Activated gamma-delta T cell (primary cell): ENCODE measurements at places on chromosomes 7 and 10.

- DNase-seq, result no peak
Observed at GRCh38 chr10:75430000-75430763, 1.2 kb upstream of the LRMDA start.

DNA sequence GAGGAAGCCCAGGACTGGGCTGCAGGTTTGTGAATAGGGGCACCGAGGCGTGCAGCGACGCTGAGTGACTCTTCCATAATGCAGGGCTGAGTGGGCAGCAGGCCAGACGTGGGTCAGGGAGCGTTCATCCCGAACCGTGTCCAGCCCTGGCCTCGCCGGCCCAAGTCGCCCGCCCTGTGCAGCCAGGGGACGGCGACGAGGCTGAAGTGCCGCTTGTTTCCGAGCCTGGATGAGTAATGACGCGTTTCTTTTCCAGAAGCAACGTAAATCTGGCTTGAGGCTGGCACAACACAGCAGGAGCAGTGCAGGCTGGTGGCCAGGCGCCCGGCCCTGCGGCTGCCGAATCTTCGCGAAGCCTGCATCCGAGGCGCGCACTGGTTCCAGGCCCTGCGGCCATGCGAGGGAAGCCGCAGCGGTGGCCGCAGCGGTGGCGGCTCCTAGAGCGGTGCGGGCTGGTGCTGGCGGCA, 74.0 kb upstream of the SEC61G start:
- no peak for DNase-seq

DNA sequence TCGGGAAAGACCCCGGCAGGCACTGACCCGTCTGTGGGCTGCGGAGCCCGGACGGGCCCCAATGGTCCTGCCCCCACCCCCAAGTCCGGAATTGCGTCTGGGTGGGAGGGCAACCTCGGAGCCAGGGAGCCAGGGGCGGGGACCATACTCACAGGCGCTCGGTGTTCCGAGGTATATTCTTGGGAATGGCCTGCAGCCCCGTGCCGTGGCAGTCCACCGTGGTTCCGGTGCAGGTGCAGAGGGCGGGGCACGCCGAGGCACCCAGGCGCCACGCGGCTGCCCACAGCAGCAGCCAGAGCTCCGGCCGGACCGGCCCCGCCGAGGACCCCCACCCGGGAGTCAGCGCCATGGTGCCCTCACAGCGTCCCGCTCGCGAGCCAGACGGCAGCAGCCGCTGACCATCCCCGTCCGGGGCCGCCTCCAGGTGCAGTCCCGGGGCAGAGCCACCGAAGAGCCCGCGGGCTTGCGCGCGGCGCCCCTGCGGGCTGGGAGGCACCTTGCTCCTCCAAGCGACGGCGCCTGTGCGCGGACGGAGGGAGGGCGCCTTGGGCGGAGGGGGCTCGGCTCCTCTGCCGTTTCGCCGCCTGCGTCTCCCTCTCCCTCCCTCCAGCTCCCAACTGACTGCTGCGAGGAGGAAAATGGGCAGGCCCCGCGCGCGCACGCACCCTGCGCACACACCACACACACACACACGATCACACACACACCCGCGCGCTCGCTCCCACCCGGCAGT, at the start of gene SLIT1:
TSS of gene SLIT1 (minus strand) at position 634 of the 733 bp plus-strand sequence. CDS start at position 349, 285 bp downstream.
- no peak for DNase-seq

- peak; percentile 10 for DNase-seq
Observed at GRCh38 chr7:72336632-72337389, 75.3 kb downstream of the CALN1 start.

DNA sequence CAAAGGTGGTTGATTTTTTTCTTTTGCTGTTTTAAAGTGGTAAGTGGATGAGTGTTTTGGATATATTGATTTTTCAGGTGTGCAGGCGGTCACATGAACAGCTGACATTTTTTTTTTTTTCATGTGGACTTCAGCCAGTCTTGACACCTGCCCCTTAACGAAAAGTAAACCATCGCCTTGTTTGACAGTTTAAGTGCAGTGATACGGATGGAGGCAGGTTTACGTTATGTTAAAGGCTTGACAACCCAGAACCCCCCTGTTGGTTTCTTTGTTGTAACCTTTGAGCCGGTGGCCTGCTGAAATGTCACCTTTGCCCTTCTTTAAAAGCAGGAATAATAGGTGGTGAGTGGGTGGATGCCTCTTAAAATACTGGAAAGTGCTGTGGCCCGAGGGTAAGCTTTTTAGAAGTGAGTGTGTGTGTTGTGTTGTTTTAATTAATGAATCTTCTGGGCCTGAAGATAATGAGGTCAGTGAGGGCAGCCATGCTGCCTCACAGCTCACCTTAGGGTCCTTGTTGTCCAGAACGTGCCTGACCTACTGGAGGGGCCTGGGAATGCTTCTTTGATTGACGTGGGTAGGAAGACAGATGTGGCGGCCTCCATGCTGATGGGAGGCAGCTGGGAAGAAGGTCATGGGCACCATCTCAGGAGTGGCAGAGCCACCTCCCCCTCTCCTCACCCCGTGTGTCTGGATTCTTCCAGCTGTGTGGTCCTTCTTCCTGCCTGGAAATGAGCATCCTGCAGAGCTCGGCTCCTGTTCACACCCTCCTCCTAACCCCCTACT, 69.8 kb downstream of the TCF7L2 start:
- DNase-seq, result no peak

DNA sequence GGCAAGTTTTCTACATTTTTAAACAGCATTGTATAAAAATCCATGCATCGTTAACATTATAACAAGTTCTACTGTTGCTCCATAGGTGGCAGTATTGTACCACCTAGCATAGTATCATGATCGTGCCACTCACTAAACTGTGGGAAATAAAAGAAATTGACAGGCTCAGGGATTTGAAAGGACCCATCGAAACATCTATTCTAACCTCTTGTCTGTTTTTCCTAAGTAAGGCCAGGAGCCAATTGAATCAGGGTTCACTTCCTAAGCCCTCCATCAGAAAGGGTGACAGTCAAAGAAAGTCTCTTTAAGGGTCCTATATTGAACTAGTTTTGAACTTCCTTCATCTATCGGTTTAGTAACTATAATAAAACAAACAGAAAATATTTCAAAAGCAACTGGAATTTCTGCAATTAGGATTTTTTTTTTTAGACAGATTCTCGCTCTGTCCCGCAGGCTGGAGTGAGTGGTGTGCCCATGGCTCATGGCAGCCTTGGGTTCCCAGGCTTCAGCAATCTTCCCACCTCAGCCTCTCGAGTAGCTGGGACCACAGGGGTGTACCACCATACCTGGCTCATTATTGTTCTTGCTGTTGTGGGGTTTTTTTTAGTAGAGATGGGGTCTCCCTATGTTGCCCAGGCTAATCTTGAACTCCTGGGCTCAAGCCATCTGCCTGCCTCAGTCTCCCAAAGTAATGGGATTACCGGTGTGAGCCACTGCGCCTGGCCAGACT, 9.4 kb downstream of the HACD1 start:
- no peak for DNase-seq

GRCh38 chr10:48473704-48474103, 131.2 kb downstream of the ARHGAP22 start:
- DNase-seq, result no peak

GRCh38 chr10:111833251-111833650, 350.3 kb downstream of the GPAM start:
- DNase-seq, result no peak

DNA sequence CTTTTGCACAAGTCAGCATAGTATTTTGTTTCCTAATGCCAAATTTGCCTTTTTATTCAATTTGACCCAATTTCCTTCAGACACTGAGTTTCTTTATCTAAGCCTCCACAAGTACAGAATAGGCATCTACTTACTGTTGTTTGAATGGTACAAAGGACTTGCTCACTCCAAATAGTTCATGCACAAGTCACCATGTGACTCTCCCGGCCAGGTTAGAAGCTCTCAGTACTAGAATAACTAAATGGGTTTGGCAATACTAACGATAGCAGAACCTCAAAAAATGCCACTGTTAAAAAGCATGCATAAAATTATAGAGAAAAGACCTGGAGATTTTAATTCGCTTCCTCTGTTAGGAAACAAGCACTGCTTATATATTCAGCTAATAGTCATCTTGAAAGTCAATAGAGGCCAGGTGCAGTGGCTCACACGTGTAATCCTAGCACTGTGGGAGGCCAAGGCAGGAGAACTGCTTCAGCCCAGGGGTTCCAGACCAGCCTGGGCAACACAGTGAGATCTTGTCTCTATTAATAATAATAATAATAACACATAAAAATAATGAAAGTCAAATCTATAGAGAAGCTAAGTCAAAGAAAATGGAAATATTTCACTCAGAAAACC, 335.8 kb upstream of the MBL2 start:
- DNase-seq, result no peak

- no peak for DNase-seq
Observed at GRCh38 chr10:71962901-71963300, 1.3 kb upstream of the CHST3 start.

DNA sequence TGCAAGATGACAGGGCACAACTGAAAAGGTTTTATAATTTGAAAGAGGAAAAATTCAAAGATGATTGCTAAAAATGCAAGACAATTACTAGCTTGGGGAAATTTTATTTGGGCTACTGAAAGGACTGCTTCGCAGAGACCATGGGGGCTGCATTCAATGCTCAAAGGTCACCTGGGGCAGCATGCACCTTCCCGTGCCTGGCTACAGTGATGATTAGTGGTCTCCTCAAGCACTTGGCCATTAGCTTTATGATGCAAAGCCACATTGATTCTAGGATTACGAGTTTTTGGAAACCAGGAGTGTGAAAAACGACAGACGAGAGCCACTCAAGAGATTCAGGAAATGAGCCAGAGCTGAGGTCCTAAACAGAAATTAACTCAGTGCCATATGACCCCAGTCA, 764.6 kb downstream of the PHTF2 start:
- no peak for DNase-seq

DNA sequence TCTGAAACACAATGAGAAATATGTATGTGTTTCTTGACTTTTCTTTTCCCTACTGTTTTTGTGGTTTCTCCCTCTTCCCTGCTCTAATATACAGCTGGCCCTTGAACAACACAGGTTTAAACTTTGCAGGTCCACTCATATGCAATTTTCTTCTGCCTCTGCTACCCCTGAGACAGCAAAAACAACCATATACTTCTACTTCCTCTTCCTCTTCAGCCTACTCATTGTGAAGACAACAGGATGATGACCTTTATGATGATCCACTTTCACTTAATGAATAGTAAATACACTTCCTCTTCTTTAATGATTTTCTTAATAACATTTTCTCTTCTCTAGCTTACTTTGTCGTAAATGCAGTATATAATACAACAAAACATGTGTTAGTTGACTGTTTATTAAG, 35.0 kb upstream of the DGKB start:
- no peak for DNase-seq
